Stimulated activated naive CD4-positive, alpha-beta T cell treated with Interleukin-2 at 50 U/mL for 16 hours (primary cell): ENCODE measurements at places on chromosomes 7 and 10.

- DNase-seq, result no peak
Observed at GRCh38 chr10:19719284-19719683, 96.9 kb upstream of the PLXDC2 start.

- no peak for DNase-seq
Observed at GRCh38 chr7:36600869-36601530, 123.3 kb downstream of the AOAH start.

GRCh38 chr10:128440513-128441160, 314.4 kb upstream of the MKI67 start:
- DNase-seq, result no peak

DNA sequence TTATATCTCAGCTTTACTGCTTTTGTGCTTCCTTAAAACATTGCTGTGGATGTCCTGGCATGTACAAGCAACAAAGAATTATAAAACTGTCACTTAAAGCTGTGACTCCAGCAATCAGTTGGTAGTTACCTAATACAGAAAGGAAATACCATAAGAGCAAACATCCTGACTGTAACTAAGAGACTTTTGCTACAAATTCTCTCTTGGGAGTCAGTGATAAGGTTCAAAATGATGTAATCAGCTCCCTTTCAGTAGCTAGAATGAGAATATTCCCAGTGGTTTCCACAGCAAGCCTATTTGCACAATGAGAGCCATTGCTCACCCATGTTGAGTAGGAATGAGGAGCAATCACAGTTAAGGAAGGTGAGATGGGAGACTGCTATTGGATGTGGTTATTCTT, 7.6 kb downstream of the PNLIPRP1 start:
- no peak for DNase-seq

DNA sequence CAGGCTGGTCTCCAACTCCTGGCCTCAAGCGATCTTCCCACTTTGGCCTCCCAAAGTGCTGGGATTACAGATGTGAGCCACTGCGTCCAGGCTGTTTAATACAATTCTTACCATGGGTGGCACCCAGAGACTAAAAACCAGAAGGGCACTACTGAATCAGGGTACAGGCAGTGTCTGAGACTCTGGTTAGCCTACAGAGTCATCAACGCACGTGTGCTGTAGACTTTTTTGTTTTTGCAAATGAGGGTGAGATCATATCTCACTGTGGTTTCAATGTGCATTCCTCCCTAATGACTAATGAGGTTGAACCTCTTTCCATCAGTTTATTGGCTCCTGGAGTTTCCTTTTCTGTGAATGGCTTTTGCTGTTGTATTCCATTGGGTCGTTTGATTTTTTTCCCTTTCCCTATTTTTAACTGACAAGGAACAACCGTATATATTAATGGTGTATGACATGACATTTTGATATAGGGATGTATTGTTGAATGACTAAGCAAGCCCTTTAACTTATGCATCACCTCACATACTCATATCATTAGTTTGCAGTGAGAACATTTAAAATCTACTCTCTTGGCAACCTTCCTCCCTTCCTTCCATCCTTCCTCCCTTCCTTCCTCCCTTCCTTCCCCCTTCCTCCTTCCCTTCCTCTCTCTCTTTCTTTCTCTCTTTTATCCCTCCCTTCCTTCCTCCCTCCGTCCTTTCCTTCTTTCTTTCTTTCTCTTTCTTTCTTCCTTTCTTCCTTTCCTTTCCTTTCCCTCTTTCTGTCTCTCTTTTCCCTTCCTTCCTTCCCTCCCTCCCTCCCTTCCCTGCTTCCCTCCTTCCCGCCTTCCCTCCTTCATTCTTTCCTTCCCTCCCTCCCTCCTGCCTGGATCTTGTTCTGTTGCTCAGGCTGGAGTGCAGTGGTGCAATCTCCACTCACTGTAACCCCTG, 9.3 kb upstream of the TMEM270 start:
- DNase-seq, result peak; percentile 19

DNA sequence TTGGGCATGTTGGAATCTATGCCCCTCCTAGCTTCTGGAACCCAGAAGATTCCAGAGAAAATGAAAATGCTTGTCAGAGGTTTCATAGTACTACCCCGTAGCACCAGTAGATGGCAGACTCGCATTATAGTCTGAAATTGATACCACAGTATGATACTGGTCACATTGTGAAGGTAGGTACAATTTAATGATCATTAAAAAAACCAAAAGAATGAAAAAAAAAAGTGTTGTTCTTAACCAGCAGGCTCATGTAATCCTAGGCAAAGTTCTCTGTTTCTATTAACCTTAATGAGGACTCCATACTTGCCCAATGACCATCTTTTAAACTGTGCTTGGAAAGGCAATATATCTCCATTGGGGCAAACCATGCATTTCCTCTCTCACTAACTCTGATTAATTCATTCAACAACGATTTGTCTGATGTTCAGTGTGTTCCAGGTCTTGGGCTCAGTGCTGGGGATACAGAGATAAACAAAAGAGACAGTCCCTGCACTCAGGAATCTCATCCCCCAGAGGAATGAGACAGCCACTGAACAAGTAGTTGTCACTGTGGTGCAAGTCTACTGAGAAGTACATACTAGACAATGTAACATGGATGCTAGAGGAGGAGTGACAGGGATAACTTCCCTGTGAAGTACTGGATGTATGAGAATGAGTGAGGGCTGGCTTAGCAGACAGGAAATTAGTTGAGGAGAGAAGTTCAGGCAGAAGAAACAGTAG, 223.5 kb upstream of the PHYHIPL start:
- no peak for DNase-seq

- DNase-seq, result no peak
Observed at GRCh38 chr10:49569031-49569631, 30.2 kb upstream of the ERCC6 start.

- DNase-seq, result no peak
Observed at GRCh38 chr7:119935418-119936025, 337.5 kb upstream of the KCND2 start.

- DNase-seq, result no peak
Observed at GRCh38 chr10:97683556-97684367, 3.3 kb downstream of the AVPI1 start.

GRCh38 chr7:22696541-22697228, 30.3 kb upstream of the IL6 start:
- no peak for DNase-seq

- no peak for DNase-seq
Observed at GRCh38 chr7:157136372-157136771, 2.4 kb upstream of the UBE3C start.

- DNase-seq, result no peak
Observed at GRCh38 chr7:132380059-132380458, 196.2 kb downstream of the PLXNA4 start.

- no peak for DNase-seq
Observed at GRCh38 chr10:124020981-124021815, 72.2 kb downstream of the CHST15 start.

DNA sequence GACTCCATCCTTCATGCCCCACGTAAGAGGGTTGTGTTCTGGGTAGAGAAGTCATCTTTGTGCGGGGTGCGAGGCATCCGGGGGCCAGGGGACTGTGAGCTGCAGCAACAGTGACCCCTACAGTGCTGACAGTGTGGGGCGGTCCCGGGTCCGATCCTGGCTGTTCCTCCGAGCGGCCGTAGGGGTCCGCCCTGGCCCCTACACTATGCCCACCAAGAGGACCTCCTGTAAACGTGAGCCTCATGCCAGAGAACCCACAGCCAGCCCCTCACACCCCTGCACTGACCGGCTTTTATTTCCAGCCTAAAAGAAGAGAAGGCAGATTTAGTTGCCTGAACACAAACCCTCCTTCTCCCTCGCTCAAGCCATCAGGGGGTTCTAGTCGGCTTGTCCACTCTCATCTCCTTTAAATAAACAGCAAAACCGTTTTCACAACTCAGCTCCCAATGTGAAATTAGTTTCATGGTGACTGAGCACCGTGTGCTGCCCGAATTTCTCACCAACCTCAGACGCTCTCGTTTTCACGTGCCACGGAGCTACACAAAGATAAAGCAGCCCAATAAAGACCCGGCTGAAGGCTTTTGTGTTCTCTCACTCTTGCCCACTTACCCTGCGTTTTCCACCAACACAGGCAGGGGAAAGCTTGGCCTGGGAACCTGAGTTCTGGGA, 588.6 kb downstream of the PTPRN2 start:
- DNase-seq, result no peak

GRCh38 chr10:79430325-79430905, 15.0 kb downstream of the ZCCHC24 start:
- no peak for DNase-seq

DNA sequence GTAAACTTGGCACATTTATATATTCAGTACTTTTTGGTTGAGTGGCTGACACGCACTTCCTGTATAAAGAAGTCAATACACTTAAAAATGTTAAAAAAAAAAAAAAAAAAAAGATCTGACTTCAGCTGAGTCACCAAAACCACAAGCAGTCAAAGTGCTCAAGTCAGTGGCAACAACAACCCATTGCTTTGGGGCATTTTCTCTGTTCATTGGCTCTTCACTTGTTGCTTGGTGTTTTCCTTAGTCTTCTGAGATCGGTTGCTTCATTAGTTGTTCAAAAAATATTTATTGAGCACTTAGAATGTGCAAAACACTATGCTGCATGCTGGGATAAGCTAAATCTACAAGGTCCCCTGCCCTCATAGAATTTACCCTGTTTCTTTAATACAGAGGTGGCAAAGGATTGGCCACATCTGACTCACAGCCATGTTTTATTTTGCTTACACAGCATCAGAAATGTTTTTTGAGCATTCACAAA, 63.7 kb downstream of the ZNRF2 start:
- peak; percentile 36 for DNase-seq

GRCh38 chr7:112069879-112070321, 136.3 kb downstream of the DOCK4 start:
- DNase-seq, result no peak

GRCh38 chr7:135827391-135827790, 78.8 kb upstream of the FAM180A start:
- no peak for DNase-seq

GRCh38 chr7:156829669-156830336, 63.2 kb downstream of the LMBR1 start:
- DNase-seq, result no peak

- no peak for DNase-seq
Observed at GRCh38 chr7:119392-120163, 72.8 kb upstream of the FAM20C start.

GRCh38 chr10:3104251-3104918, 37.0 kb downstream of the PFKP start:
- DNase-seq, result no peak

- no peak for DNase-seq
Observed at GRCh38 chr10:22324413-22324812, 3.5 kb downstream of the BMI1 start.

DNA sequence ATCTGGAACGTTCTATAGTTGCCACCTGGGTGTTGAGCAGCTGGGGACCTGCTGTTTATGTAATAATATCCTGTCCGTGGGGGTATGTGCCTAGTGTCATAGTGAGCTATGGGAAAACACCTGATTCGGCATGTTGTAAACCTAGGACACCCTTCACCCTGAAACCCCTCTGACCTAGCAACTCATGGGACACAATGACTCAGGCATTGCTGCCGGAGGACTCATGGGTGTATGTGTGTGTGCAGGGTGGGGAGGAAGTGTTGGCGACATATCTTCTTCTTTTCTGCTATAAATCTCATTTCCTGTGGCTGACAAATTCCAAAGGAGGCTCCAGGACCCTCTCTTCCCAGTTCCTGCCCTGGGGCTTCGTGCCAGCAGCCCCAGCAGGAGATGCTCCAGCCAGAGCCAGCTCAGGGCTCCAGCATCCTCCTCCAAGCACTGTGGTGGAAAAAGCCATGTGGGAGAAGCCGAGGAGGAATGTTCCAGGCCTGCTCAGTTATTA, 77.0 kb upstream of the PODXL start:
- DNase-seq, result no peak

DNA sequence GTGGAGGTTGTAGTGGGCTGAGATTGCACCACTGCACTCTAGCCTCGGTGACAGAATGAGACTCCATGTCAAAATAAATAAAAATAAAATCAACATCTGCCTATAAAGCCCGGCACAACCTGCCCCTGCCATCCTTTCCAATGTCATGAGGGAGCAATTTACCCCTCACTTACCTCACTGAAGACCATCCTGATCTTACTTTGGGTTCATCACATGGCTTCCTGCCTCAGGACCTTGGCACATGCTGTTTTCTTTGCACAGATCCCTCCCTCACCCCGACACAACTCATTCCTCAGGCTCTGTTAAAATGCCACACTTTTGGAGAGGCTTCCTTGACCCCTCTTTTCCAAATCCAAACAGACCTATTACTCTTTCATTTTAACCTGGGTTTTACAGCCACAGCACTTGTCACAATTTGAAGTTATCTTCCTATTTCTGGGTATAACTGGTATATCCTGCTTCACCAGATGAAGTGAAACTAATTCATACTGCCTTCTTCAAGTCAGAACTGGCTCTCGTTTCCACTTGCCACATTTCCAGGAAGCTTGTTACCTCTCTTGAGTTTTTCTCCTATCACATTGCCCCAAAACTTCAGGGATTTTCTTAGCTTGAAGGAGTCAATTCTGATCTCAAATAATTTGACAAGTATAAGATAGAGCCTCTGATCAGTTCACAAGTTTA, 69.3 kb upstream of the PARD3 start:
- DNase-seq, result no peak

DNA sequence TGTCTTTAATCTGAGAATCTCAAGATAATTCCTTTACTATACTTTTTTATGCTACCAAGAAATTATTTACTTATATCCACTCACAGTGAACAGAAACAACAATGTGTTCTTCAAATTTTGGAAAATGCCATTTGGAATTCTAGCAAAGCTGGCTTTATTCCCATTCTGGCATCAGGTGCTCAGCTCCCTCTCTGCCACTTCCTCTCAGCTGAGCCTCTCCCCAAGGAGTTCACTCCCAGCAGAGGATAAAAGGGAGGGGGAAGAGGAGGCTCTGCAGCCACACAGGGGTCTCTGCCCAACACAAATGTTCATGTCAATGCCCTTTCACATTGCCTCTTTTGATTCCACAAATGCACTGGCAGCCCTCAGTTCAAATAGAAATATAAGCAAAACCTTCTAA, 116.9 kb downstream of the CPEB3 start:
- DNase-seq, result no peak

GRCh38 chr10:132023092-132023811, 41.5 kb upstream of the BNIP3 start:
- DNase-seq, result peak; percentile 65

DNA sequence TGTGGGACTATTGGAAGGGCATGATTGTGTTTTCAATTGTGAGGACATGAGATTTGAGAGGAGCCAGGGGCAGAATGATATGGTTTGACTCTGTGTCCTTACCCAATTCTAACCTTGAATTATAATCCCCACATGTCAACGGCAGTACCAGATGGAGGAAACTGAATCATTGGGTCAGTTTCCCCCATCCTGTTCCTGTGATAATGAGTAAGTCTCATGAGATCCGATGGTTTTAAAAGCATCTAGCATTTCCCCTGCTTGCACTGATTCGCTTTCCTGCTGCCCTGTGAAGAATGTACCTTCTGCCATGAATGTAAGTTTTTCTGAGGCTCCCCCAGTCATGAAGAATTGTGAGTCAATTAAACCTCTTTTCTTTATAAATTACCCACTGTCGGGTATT, 1367.1 kb downstream of the XPNPEP1 start:
- DNase-seq, result no peak

- DNase-seq, result no peak
Observed at GRCh38 chr10:113523071-113523470, 29.8 kb upstream of the HABP2 start.
